Muscle of arm (tissue), 14 donors: ENCODE measurements at places on chromosomes 6 and 20.

- DNase-seq: no peak
Measured at GRCh38 chr6:143965503-143966171, 42.4 kb downstream of the PLAGL1 start.

- DNase-seq: no peak
Measured at GRCh38 chr6:76852776-76853175, 610.5 kb downstream of the HTR1B start.

- DNase-seq: no peak
Measured at GRCh38 chr6:138410048-138410735, 6.2 kb downstream of the HEBP2 start.

- no peak for DNase-seq
Measured at GRCh38 chr20:60482221-60483008, 524.2 kb downstream of the CDH26 start.

DNA sequence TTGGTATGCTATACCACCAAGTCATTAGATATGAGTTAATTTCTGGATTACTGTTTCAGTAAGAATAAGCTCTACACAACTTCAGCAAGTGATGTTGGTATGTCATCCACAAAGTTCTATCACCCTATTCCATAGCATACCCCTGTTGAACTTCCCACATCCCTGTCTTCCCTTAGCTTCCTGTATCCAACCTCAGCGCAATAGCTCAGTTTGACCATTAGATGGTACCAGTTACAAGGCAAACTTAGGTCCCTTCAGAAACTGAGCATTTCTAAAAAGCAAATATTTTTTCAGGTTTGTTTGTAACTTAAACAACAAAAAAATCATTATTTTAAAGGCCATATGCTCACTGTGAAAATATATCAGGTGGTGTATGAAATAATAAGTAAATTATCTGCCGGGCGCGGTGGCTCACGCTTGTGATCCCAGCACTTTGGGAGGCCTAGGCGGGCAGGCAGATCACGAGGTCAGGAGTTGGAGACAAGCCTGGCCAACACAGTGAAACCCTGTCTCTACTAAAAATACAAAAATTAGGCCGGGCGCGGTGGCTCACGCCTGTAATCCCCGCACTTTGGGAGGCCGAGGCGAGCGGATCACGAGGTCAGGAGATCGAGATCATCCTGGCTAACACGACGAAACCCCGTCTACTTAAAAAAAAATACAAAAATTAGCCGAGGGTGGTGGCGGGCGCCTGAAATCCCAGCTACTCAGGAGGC is 8.8 kb upstream of the MOG start:
- DNase-seq: no peak

DNA sequence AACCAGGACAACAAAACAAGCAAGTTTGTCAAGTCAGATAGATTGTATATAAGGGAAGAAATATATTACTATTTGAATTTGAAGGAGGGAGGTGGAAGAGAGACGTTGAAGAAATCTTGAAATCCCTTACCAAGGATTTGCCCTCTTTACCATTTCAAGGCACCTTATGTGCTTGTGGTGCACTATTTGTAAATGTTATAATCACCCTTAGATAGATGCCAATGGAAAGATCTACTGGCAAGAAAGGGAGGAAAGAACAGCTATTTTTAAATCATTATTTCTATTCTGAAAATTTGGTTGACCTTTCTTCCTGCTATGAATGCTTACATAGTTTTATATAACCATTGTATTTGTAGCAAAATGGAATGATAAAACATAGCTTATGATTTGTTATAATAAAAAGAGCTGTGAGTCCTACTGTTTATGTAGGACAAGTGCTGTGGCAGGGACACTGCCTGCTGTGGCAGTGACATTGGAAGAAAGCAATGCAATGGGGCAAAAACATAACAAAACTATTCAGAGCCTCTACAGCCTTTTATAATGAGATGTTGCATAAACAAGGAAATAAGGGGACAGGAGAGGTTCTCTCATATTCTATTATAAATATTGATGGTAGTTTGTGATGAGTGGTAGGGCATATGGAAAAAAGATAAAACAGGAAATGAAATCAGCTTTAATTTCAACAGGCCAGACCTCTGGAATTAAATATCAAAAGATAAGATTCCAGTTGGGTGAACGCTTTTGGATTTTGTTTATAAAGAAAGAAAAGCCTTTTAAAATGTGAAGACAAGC is 1145.2 kb upstream of the GJE1 start:
- DNase-seq: no peak

- no peak for DNase-seq
Measured at GRCh38 chr6:99185525-99185924, 163.9 kb downstream of the FAXC start.

DNA sequence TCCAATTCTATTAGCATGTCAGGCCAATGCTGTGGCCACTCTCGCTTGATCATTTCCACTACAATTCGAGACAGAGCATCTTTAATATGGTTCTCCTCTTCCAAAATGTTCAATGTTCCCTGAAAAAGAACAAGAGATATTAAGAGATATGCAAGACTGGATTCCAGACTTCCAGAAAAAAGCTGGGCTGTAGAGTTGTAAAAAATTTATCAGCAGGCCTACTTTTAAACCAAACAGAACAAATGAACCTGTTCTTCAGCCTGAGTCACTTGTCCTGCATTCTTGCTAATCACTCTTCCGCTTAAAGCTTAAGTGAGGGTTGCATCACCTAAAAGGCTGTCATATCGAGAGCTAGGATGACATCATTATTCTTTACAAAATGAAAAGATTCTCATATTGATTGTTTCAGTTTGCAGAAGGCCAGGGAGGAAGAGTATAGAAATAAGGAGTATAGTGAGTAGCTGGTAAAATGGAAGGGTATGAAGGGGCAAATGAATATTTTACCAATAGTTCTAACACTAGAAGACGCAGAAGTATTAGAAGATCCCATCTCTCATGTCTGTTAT is 4.9 kb downstream of the XPO5 start:
- DNase-seq: no peak

- no peak for DNase-seq
Measured at GRCh38 chr6:167499161-167499660, 174.3 kb downstream of the TTLL2 start.

DNA sequence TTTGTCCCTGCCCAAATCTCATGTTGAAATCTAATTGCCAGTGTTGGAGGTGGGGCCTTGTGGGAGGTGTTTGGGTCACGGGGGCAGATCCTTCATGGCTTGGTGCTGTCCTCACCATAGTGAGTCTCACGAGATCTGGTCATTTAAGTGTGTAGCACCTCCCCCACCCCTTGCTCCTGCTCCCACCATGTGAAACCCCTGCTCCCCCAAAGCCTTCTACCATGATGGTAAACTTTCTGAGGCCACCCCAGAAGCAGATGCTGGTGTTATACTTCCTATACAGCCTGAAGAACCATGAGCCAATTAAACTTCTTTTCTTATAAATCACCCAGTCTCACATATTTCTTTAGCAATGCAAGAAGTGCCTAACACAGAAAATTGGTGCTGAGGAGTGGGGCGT is 19.9 kb upstream of the THBS2 start:
- no peak for DNase-seq

GRCh38 chr20:41051009-41051825 is 22.6 kb downstream of the TOP1 start:
- no peak for DNase-seq

DNA sequence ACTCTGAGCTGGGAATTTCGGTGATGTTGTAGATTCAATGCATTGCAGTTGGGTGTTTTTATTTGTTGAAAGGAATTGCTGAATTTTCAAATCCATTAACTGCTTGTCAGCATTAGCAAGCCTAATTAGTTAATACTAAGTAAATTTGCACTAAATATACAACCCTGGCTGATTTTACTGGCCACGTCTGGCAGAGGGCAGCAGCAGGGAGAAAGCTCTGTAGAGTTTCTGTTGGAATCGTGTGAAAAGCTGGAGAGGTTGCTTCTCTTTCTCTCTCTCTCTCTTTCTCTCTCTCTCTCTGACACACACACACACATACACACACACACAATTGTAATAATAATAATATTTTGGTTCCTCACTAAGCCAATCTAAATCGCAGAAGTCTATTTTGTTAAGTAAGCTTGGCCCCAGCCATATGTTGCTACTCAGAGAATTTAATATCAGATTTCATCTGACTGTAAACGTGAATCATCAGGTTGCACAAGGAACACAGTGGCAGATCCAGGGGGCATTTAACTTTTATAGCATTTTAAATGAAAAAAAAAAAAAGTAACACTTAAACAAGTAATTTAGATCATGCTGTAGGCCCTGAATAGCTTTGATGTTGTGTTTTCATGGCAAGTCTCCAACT is 289.5 kb downstream of the ESR1 start:
- no peak for DNase-seq

GRCh38 chr6:138001750-138002349 is 105.4 kb downstream of the PERP start:
- DNase-seq: peak; percentile 46

- DNase-seq: no peak
Measured at GRCh38 chr6:46138281-46138680, 8.5 kb downstream of the ENPP4 start.

DNA sequence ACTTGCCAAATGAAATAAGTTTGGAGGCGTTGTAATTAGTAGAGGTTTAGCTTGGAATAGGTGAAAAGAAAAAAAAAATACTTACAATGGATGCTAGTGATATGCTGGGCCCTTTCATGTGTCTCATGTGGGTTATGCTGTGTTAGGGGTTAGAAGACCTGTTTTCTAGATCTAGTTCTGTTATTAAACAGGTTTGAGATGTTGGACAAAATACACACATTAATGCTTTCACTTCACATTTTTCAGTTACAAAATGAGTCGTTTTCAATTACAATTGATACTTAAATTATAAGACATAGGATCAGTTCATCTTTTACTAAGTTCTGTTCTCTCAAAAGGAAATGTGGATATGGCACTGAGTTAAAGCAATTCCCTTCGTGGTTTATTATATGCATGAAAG is 509.8 kb downstream of the EPM2A start:
- no peak for DNase-seq

DNA sequence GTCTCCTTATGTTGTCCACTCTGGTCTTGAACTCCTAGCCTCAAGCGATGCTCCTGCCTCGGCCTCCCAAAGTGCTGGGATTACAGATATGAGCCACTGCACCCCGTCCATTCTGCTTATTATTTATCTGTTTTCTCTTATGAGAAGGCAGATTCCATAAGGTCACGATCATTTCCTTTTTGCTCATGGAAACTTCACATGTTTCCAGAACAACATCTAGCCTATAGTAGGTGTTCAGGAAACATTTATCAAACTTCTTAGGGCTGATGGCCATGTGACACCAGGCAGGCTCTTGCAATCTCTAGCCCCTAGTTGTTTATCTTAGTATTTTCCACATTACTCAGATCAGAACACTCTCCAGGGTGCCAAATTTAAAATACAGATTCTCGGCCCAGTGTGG is 61.2 kb downstream of the ZFP64 start:
- no peak for DNase-seq

DNA sequence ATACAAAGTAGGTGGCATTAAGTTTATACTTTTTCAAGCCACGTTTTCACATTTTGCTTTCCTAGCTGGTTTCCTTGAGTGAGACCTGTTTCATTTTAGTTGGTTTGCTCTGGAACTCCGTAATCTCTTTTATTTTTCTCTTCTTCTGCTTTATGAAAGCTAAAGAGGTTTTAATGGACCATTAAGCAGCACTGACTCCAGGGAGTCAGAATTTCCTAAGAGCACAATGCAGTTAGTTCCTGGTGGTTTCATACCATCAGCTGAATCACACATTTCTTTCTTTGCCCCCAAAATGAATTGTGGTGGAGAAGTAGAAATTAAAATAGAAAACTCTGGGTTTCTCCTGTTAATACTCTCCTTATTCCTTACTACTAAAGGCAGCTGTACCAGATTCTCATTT is 3.4 kb downstream of the OPN5 start:
- no peak for DNase-seq

- peak; percentile 75 for DNase-seq
Measured at GRCh38 chr20:16397086-16397485, 176.2 kb downstream of the KIF16B start.

DNA sequence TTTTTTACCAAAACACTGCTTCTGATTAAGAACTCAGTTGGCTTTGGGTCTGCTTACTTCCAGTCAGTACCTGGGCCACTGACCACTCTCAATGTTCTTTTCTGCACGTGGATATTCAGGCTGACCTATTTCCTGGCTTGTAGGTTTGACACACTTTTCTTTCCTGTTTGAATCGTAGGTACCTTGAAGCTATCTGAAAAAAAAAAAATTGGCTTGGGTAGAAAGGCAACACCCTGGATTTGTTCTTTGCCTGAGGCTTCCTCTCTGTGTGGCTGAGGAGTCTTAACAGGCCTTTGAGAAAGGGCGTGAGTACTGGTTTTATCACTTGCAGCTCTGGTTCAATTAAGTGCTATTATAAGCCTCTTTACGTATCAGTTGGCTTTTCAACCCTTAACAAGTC is 60.6 kb upstream of the IL20RA start:
- DNase-seq: no peak

DNA sequence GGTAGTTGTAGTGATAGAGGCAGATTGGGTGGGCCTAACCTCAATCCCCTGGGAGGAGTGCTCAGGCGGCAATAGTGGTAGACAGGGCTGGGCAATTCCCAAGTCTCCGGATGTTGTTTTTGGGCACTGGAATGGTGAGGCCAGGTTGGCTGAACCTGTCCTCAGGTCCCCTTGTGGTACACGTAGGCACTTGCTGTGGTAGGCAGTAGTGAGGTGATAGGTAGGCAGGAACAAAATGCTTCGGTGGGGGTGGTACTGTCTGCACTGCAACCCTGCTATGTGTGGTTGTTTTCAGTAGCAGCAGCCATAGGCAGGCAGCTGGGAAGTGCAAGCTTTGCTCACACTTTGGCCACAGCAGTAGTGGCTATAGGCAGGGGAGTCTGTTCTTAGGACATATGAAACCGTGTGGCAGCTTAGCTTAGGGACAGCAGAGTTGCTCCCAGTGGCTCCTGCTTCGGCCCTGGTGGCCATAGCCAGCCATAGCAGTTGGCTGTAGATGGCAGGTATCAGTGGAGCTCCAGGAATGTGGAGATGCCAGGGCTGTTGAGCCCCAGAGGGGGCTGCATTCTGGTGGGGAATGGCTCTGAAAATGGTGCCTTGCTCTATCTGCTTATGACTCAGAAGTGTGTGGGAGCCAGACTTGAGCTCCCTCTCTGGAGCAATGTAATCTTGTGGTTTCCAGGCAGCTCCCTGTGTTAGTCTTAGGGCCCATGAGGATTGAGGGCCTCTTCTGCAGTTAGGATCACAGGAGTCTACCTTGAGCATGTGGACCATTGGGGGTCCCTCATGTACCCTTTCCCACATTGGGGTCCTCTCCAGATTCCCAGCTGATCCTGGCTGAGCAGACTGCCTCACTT is 241.8 kb upstream of the BMP2 start:
- DNase-seq: no peak

DNA sequence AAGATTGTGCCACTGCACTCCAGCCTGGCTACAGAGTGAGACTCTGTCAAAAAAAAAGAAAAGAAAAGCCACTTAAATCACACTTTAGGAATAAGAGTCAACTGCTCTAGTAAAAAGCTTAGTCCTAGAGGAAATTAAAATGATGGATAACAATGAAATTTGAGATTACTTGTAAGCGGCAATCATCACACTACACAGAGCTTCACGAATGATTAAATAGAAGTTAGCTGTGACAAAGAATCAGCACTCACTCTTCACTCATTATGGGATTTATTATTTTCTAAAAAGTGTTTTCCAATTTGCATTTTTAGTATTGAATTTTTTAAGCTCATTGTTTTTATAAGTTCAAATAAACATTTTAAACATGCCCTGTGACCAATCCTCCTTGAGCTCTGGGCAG is 718.0 kb downstream of the UTRN start:
- DNase-seq: no peak
